MV-4-11 (cell line): ENCODE measurements at places on chromosomes 1 and 21.

- DNase-seq, result no peak
Measured at GRCh38 chr1:239982762-239983161, 108.9 kb upstream of the FMN2 start.

DNA sequence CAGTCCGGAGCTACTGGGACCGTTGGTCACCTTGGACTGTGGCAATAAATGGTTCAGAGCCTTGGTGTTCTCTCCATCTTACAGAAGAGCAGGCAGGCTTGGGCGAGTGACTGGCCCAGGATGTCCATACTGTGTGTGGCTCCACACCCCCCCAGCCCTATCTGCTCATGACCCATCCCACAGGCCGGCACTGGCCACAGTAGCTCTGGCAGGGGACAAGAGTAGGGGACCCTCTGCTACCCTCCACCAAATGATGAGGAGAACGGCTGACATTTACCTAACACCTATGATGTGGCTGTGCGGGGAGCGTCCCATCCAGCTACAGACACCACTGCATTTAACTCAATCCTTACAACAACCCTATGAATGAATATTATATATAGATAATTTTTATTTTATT is 13.3 kb downstream of the LDLRAD2 start:
- no peak for DNase-seq

- DNase-seq, result no peak
Measured at GRCh38 chr1:7636795-7637526, 134.1 kb upstream of the VAMP3 start.

DNA sequence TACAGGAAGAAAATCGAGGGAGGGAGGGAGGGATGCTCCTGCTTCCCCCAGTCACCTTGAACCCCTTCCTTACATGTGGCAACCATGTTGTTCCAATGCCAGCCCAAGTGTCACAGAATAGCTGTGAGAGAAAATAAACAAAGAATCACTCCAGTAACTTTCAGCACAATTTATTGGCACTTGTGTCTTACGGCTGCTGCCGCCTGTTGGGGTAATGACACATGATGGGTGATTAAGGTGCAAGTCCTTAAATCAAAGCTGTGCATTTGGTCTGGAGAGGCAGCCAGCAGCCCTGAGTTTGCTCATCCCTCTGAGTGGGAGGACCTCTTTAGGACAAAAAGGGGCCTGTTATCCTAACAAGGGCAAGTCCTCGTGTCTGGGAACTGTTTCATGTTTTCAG is 377.7 kb downstream of the PCP4 start:
- no peak for DNase-seq

DNA sequence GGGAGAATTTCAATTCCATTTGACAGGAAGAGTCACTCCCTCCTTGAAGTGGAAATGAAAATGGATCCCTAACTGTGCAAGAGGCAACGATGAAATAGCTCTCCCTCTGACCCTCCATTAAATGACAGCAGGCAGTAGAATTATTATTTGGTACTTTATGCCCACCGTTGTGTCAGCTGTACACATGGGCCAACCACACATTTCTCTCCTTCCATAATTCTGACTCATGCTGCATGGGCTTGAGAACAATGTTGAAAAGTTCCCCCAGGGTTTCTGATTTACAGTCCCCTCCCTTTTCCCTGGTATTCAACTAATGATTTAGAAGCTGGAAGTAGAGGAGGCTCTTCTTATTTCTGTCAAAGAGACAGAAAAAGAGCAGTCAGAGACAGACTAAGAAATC is 103.5 kb downstream of the RGS7 start:
- no peak for DNase-seq

DNA sequence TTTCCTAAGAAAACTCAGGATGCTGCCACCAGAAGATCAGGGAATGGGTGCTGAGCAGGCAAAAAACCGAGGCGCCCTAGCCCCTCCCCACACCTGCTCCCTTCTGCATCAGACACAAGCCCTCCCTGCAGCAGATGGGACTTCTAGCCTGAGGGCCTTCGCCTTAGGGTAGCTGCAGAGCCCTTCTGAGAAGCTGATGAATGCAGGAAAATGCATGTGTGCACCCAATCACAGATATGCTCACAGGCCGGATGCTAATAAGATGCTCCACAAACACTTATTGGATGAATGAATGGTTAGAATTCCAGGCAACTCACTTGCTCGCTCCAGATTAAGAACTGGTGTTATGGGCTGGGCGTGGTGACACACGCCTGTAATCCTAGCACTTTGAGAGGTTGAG is 6.8 kb upstream of the C1orf210 start:
- no peak for DNase-seq

DNA sequence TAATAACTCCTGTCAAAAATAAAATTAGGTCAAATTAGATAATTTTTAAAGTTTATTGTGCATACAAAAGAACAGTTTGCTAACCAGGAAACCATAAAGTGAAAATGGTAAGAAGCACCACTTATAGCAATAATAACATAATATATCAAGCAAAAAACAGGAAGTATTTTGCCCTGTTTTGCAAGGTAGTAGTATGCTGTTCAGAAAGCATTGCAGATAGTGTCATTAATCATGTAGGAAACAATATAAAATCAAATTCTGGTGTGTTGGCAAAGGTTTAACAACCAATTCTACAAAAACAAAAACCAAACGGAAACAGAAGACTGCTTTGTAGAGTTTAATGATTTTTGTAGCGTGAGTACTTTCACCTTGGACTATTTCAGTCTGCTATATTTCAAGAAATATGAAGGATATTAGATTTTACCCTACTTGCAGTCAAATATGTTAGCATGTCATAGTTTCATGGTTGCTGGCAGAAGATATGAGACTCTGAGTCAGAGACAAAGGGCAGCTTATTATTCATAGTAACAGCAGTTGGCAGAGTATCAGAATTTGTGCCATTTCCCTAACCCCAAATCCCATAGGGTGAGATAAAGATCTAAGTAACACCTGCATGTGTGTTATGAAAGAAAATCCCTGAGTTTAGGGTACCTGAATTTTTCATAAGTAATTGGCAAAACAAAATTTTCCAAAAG is 729.0 kb upstream of the BRINP3 start:
- peak; percentile 41 for DNase-seq

DNA sequence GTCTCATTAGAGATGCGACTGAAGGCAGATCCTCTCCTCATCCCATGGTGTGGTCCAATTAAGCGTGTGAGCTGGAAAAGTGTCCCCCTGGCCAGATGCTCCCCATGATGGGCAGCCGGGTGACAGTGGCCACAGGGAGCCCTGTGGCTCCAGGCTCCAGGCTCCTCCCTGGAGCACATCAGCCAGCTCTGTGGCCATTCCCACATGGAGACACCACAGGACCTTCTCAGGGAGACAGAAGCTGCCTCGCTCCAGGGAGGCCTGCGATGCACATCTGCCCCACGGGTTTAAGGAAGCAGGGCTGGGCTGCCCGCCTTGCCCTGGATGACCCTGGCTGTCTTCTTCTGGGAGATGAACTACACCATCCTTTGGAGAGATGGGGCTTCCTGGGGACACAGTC is 99.9 kb upstream of the TLR5 start:
- no peak for DNase-seq

DNA sequence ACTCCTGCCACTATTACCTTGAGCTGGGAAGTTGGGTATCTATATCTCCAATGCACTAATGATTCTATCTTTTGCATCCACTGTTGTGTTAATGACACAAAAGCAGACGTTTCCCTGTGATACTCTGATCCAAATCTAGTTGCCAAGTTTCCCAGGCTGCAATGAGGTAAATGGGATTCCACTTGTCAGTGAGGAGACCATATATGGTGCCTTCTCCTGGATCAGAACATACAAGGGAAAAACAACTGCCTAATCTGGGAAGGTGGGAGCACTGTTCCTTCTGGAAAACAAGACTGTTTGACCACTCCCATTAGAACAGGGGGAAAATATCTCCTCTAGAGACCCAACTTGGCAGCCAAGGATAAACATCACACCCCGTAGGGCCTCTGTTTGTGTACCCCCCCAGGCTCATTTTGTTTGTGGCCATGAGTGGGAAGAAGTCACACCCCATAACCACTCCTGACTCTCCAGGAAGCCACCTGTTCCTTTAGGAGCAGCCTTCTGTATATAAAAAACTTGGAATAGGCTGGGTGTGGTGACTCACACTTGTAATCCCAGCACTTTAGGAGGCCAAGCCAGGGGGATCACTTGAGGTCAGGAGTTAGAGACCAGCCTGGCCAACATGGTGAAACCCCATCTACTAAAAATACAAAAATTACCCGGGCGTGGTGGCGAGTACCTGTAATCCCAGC is 28.5 kb upstream of the SLC6A9 start:
- no peak for DNase-seq

DNA sequence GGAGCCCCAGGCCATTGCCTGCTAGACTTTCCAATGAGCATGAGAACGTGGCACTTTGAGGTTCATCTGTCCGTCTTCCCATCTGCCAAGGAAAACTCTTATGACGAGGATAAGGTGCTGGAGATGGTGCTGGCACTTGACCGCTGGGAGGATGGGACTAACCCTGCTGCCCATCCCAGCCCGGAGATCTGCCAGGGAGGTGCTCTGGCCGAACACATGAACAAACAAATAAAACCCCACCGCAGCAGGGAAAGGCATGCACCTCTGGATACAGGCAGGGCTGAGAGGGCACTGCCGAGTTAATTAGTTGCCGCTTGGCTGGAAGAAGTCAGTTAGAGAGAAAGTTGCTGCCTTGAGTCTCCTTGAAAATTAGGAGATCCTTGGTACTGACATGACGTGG is 308.4 kb downstream of the AJAP1 start:
- no peak for DNase-seq

- DNase-seq, result no peak
Measured at GRCh38 chr1:36753451-36753850, 270.7 kb upstream of the CSF3R start.

- DNase-seq, result no peak
Measured at GRCh38 chr1:7869136-7869920, 16.5 kb upstream of the UTS2 start.

DNA sequence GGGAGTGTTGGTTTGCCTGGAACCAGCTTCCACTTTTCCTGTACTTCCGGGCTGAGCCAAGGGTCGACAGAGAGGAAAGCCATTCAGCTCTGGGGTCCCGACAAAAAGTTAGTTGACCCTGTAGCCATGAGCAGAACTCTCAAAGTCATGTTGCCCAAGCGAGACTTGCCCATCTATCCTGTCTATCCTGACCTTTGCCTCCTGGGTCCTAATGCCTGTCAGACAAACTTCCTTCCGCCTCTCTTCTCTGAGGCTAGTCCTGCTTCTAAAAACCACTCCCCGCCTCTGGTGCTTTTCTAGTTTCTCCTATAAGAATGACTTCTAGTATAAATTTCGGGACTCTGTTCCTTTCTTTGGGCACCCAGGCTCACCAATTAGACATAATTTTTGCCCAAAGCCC is 7.7 kb upstream of the PCP4L1 start:
- no peak for DNase-seq

DNA sequence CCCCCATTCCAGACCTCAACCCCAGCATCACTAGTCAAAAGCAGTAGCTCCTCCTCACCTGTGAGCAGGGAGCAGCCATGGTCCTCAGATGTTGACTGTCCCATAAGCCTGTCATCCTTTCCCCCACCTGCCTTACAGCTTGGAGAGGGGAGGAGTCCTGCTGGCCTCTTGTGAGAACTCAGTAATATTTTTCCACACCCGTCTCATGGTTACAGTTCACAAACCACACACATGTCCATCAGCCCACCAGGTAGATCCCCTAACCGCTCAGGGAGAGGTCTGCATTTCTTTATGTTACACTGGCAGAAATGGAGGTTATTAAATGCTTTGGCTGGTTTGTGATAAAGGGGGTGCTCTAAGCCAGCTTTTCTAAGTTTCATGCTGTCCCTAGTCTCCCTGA is 26.3 kb upstream of the POU3F1 start:
- no peak for DNase-seq
